GOT3 (cell line): ENCODE measurements at places on chromosomes 1 and 21.

DNA sequence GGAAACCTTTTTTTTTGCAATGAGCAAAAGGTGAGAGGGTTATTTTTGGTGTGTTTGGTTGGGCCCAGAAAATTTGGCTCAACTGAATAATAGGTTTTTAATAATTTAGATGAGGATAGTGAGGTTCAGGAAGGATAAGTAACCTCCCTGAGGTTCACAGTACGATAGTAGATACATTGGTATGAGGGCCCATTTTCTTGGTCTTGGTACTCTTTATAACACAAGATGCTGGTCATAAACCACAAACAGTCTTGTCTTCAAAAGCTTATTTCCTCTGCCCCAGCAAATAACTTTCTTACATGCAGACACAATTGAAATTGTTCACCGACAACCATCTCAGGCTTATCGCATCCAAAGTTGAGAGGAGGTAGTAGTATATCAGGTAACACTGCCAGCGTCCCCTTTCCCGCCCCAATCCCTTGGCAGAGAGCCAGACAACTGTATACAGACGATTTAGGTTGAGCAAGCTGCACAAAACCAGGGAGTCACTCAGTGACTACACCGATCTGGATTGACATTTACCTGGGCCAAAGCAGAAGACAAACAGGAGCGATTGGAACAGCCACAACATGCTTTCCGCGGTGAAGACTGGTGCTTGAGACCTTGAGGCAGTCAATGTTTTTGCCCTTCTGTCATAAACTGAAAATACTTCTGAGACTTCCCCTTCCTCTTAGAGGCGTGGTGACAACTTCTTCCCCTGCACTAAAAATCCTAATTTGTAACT lies at the start of gene SLAMF6:
Gene SLAMF6, minus strand, starts transcription at position 634 of the 724 bp plus-strand sequence. Its CDS starts 63 bp downstream, at position 571.
- no peak for DNase-seq

- DNase-seq, result no peak
These were observed 20.0 kb downstream of the CDC73 start for GRCh38 chr1:193141804-193142203.

GRCh38 chr1:235954306-235955283 lies 87.9 kb upstream of the LYST start:
- no peak for DNase-seq

DNA sequence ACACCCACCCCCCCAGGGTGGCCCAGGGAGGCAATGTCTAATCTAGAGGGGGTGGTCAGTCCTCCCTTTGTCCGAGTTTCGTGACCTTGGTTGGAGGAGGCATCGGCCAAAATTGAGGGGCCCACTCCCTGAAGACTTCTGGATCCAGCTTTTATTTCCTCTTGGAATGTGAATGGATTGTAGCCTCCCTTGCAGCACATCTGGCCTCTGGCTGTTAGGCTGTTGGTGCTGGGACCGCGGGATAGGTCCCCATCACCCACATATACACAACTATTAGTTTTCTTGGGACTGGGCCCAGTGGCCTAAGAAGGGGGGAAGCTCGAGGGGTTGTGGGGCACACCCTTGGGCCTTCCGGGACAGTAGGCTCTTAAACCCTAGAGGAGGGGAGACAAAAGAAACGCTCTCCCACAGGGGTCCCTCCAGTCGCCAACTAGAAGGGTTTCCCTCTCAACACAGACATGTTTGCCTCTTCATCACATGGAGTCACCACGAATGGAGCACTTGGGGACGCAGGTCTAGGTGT lies 2.5 kb downstream of the LHX4 start:
- DNase-seq, result no peak

- no peak for DNase-seq
These were observed 20.3 kb upstream of the LAPTM5 start for GRCh38 chr1:30777904-30778153.

DNA sequence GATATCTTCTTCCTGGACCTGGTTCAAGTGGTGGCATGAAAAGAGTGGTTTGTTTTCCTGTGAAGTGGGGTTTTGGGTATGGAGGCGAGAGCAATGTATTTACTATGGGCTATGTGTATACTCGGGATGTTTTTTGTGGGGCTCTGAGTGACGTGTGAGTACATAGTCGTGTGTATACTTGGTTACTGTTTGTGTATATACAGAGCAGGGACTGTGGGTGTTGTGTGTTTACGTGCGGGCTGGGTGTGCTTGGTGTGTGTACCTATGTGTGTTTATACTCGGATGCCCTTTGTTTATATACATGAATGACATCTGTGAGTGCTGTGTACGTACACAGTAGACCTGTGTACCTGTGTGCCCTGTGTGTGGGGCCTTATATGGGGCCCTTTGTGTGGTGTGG lies 50.0 kb downstream of the YARS1 start:
- DNase-seq, result no peak

- DNase-seq, result no peak
These were observed 30.8 kb upstream of the PLPPR4 start for GRCh38 chr1:99233446-99233845.

DNA sequence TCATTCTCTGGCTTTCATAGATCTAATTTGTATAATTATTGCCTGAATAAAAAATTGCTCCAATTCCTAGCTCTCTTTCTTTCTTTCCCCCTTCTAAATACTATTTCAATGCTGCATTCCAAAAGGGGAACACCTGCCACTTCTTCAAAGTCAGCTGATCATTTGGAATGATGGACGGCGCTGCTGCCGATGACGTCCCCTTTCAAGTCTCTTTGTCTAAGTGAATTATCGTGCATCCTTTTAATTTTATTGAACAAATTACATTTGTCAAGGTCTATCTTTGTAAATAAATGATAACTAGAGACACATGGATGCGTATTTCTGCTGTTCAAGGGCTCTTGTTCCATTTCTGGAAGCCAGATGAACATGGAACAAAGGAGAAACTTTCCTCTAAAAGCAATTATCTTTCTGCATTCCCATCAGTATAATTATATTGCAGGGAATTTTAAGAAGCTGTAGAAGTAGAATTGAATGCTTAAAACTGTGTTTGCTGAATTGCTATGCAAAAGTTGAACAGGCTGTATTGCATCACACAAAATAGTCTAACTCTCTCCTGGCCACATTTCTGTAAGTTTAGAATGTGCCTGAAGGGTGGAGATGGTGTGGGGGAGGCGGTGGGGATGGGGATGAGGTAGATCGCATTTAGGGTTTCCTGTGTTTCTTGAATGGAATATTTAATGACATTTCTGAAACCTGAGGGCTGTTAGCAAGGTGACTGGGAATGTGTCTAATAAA lies 191.9 kb upstream of the LMO4 start:
- no peak for DNase-seq

DNA sequence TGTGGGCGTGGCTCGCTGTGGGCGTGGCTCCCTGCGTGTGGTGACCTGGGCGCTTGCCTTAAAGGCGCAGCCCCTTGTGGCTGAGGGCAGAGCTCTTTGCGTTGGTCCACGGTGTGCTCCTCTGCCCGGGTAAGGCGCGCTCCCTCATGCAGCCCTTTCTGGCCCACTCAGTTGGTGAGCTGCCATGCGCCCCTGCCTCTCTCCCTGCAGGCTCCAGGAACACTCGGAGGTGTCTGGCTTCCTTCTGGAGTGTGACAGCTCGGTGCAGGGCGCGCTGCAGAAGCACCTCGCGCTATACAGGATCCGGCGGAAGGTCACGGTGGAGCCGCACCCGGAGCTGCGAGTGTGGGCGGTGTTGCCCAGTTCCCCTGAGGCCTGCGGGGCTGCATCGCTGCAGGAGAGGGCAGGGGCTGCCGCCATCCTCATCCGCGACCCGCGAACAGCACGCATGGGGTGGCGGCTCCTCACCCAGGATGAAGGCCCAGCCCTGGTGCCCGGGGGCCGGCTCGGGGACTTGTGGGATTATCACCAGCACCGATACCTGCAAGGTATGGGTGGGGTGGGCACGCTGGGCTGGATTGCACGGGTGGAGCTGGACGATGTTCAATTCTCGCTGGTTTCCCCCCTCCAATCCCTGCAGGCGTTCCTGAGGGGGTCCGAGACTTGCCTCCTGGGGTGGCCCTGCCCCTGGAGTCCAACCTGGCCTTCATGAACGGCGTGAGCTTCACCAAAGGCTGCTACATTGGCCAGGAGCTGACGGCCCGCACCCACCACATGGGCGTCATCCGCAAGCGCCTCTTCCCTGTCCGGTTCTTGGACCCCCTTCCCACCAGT lies 9.1 kb downstream of the IBA57 start:
- DNase-seq, result no peak

- no peak for DNase-seq
These were observed 84.3 kb upstream of the ARHGAP29 start for GRCh38 chr1:94321662-94322061.

DNA sequence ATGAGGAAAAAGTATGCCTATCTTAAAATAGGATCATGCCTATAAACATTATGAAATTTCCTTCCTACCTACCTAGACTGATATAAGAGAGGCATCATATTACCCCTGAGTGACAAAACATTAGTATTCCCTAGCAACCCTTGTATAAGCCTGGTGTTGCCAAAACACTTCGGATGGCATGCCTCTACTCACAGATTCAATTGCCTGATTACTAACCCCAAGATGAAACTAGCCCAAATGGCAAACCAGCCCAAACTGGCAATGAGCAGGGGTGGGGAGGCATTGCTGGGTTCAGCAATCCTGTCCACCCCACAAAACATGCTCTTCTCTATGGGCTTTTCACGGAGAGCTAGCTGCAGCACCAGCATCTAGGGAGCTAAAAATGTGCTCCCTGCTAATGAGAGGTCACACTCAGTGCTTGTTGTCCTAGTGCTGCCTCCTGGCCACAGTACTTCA lies 13.9 kb downstream of the PALMD start:
- DNase-seq, result no peak

DNA sequence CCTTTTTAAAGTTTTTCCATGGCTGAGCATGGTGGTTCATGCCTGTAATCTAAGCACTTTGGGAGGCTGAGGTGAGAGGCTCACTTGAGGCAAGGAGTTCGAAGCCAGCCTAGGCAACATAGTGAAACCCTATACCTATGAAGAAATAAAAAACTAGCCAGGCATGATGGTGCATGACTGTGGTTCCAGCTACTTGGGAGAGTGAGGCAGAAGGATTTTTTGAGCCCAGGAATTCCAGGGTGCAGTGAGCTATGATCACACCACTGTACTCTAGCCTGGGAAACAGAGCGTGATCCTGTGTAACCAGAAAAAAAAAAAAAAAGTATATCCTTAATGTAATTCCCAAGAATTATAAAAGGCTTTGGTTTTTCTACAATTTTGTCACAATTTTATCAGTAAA lies 17.4 kb downstream of the DEPDC1 start:
- DNase-seq, result no peak

DNA sequence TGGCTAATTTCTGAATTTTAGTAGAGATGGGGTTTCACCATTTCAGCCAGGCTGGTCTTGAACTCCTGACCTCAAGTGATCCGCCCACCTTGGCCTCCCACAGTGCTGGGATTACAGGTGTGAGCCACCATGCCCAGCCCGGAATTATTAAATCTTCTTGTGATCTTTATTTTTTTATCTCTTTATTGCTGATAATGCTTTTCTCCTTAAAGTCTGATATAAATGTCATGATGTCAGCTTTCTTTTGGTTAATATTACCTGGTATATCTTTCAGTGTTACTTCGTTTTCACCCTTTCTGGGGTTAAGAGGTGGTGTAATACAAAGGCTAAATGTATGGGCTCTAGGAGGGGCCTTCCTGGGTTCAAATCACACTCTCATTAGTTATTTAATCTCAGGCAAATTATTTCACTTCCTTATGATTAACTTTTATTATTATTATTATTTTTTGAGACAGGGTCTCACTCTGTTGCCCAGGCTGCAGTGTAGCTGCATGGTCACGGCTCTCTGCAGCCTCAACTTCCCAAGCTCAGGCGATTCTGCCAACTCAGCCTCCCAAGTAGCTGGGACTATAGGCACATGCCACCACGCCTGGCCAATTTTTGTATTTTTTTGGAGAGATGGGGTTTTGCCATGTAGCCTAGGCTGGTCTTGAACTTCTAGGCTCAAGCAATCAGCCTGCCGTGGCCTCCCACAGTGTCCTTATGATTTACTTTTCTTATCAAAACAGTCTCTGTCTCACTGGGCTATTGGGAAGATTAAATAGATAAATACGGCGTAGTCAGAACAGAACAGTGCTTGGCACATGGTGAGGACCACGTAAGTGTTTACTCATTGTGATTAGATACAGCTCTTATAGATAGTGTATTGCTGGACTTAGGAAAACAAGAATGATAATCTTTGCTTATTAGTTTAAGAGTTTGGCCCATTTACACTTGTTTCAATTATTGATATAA lies 216.5 kb downstream of the URB2 start:
- no peak for DNase-seq

DNA sequence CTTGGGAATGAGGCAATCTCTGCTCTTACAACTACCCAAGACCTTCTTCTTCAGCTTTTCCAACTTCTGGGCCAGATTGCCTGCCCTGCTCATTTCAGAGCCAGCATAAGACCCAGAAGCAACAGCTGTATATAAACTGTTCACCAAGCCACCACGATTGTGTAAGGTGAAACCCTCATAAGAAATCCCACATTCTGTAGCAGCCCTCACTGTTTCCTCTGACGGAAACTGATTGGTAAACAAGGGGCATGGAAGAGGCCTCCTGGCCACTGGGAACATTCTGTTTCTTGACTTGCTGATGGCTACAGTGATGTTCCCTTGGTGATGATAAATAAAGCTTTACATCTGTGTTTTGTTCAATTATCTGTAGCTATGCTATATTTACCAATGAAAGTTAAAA lies 39.7 kb upstream of the EXO1 start:
- no peak for DNase-seq

DNA sequence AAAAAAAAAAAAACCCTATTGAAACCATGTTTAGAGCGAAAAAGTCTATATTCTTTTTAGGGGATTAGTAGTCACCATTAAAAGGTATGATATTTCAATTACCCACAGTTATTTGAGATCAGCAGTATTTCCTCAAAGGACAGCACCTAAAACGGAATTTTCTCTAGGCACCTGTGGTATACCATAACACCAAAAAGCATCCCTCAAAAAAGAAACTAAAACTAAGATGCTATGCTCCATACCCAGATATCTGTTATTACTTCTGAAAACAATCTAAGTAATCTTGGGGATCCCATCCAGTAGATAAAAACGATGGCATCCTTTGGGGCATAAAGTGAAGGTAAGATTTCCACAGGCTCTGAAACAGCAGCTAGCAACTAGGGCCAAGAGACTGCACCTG lies 89.0 kb downstream of the RERE start:
- DNase-seq, result no peak

GRCh38 chr1:14304381-14304865 lies 294.1 kb upstream of the KAZN start:
- DNase-seq, result no peak

- DNase-seq, result no peak
These were observed 724.3 kb upstream of the CXADR start for GRCh38 chr21:16788584-16788983.

DNA sequence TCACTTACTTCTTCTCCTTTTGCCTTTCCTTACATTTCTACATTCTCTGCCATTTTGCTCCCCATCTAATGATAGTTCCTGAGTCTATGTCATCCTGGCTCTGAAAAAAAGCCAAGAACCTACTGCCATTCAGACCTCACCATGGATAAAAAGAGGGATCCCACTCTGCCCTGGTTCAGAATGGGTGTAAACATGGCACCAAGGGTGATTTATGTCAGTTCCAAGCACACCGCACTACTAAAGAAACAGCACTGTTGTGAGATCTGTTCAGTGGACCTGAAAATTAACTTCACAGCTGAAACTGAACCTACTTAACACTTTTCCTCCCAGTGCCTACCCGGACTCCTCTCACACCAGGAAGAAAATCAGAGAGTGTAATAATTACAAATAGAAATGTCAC lies 72.3 kb upstream of the NTPCR start:
- DNase-seq, result no peak
